ENCODE measurements at places on chromosomes 6 and 20. TPM values are rescaled to one million over a fixed set of nuclear protein-coding genes. Genes with fewer than 3 reads are reported as not detected.

The PTGIS gene
- 1.3 TPM for total RNA-seq

The ANGPT4 gene
- not detected for total RNA-seq

The TUBB1 gene
- total RNA-seq = not detected

The METTL24 gene
- total RNA-seq = not detected

The LHFPL5 gene
- not detected for total RNA-seq

The EDEM2 gene
- 43.8 TPM for total RNA-seq
